HAP-1 (cell line): ENCODE measurements at places on chromosomes 1 and 21.

DNA sequence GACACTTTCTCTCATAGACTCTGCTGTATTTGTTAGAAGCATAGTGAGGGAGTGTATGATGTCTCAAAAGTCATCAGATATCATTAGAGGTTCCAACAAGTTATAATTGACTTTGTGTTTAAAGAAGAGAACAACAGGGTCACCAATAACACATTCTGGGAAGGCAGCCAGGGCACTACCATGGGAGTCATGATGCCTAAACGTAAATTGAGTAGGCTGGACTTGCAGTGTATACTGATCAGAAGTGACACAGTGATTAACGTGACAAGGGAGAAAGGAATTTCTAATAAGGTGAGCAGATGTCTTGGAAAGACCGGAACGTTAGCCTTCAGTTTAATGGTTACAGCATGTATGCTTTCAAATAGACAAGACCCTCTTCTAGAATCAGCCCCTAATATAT lies 973.2 kb downstream of the NCAM2 start:
- no peak for DNase-seq

- DNase-seq: no peak
These were observed 3.3 kb downstream of the PLK3 start for GRCh38 chr1:44803312-44804095.

GRCh38 chr1:18875107-18875795 lies 15.8 kb upstream of the TAS1R2 start:
- DNase-seq: peak; percentile 92

DNA sequence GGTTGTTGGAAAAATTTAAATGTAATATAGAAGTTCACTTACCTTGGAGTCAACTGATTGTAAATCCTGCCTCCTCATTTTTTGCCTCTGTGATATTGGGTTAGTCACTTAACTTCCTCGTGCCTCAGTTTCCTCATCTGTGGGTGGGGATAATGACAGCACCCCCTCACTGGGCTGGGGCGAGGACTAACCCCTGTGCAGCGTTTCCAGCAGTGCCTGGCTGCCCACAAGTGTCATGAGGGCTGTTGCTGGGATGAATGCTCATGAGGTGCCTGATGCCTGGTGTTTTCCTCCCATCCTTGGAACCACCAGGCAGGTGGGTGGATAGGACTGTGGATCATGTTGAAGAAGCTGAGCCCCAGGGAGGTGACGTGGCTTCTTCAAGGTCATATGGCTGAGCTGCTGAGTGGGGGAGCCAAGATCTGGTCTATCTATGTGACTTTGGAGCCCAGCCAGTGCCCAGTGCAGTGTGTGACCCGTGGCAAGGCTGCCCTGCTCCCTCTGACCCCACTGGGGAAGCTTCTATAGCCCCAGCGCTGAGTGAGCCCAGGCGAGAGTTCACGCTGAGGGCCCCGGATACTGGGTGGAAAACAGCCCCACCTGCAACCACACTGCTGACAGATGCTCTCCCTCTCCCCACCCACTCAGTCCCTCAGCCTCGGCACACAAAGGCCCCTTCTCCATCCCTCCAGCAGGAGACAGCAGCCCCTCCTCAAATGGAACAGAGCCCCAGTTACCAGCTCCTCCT lies 446.0 kb downstream of the PTPRU start:
- no peak for DNase-seq

- no peak for DNase-seq
These were observed 167.9 kb upstream of the C8B start for GRCh38 chr1:57133686-57134085.

DNA sequence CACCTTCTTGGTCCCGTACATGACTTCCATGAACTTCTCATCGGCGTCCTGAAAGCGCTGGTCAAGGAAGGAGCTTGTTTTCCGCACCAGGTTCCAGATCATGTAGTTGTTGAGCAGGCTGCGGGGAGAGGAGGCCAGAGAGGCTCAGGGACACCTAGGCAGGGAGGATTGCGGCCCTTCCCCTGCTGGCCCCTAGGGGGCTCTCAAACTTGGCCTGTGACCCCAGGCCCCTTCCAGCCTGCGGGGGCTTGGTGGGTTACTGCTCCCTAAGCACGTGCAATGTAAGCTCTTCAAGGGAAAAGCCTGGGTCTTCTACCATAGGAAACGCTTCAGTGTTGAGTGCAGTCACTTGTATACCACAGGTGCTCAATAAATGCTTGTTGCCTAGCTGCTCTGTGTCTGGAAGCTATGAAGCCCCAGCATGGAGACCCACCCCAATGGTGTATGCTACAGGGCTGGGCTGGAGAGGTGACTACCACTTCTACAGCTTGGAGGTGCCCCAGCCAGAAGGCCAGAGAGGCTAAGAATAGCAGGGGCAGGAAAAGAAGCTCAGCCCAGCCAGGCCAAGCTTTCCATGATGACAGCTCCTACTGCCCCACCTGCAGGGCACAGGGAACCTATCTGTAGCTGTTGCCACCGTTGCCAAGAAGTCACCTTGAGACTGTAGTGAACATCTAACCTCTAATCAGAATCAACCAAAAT lies 45.1 kb downstream of the ECE1 start:
- peak; percentile 42 for DNase-seq

- DNase-seq: no peak
These were observed 30.3 kb downstream of the PARK7 start for GRCh38 chr1:7991504-7992440.

GRCh38 chr1:169012416-169012815 lies 94.1 kb upstream of the ATP1B1 start:
- DNase-seq: no peak

GRCh38 chr1:39220891-39221870 lies 16.7 kb downstream of the MACF1 start:
- no peak for DNase-seq

GRCh38 chr1:19468397-19468956 lies 16.9 kb downstream of the CAPZB start:
- no peak for DNase-seq

DNA sequence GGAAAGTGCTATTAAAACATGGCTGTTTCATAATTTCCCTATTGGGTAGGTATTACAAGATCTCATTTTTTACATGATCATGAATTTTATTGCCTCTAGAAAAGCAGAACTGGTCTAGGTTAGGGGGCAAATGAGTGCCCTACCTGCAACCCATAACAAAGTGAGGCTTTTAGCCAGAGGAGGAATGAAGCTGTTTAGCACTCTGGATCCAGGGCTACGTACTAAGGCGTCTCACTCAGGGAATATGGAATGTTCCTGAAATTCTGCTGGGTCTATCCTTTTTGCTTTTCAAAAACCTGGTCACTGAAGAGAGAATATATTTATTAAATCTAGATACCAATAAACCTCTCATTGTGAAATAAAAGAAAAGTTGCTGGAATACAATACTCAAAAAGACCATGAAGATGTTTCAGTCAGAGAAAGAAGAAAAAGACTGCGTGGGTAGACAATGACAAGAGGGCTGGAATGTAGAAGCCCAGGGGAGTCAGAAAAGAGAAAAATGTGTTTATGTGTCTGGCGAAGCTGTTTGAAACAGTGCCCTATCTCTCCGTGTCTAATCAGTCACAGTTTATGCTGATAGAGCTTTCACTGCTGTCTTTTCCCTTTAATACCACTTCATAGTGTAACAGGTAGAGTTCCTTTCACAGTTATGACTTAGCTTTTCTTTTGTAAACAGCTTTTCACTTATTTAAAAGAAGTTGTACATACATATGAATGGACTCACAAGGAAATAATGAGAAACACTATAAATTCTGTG lies 25.0 kb upstream of the SYDE2 start:
- peak; percentile 50 for DNase-seq

DNA sequence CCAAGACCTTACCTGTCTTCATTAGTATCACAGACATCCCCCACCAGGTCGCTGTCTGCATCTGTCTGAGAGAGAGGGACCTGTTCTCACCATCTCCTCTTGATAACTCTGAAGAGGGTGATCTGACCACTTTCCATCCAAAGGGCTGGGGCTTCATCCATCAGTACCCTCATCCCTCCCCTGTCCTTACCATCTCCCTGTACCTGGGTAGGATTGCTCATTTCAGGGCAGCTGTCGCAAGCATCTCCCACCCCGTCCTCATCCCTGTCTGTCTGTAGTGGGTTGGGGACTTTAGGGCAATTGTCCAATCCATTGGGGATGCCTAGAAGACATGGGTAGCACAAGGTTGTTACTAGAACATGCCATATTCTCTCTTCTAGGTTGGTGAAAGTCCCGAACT lies 7.9 kb downstream of the THBS3 start:
- no peak for DNase-seq

DNA sequence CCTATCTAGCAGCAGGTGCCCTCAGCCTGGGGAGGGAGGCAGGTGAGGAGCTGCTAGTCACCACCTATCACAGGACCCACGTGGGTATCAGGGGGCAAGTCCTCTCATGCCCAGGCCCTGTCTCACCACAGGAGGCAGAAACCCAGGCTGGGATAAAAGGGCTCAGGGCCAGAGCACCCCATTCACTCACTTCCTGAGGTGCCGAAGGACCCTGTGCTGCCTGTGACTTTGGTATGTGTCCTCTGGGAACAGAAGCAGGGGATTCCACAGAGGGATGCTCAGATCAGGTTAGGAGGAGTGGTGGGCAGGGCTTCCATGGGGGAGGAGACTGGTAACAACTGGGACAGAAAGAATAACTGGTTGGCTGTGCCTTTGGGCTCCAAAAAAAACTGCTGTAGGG lies at the start of gene LCE1E:
LCE1E (plus strand) TSS at position 181 of the 400 bp plus-strand sequence. CDS start 1,043 bp downstream, outside the sequence.
- DNase-seq: no peak

- peak; percentile 39 for DNase-seq
These were observed 1.6 kb upstream of the CLIC4 start for GRCh38 chr1:24743404-24744211.

DNA sequence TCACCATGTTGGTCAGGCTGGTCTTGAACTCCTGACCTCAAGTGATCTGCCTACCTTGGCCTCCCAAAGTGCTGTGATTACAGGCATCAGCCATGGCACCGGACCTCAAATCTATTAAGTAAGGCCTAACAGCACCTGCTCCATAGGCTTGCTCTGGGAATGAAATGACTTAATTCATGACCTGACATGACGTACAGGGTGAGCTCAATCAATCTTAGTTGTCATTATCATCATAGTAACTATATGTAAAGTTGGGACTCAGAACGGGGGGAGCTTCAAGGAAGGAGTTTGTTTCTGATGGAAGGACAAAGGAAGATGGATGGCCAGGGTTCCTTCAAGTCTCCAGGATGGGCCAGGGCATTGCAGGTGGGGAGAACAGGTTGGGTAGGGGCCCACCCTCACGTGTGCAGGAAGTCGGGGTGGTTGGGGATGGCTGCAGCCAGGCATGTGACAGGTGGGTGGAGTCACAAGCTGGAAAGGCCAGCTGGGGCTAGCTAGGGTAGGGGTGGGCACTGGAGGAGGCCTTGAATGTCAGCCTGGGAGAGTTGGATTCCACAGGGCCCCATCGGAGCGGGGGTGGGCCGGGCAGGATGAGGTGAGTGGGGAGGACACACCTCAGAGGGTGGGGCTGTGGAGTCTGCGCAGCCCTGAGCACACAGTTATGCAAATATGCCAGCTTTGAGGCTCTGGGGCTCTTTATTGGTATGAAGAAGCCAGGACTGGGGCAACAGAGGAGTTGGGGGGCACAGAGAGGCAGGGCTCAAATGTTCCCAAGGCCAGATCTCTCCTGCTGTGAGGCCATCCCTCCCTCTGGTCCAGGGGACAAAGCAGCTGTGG lies 9.6 kb downstream of the TRIM62 start:
- no peak for DNase-seq

DNA sequence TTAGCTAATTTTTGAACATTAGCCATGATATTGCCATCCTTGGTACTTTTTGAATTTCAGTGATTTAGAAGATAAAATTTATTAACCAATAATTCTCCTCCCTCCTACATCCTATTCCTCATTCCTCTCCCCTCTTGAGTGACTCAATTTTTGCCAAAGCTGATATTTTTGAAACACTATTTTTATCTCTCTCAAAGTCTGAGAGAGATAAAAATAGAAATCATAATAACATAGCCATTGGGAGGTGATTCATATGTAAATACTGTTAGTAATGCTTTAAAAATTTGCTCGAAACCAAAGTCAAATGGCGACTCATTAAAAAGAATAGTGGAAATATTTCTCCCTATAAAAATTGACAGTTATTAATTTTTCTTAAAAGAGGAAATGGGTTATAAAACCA lies 97.4 kb downstream of the PATJ start:
- DNase-seq: no peak

DNA sequence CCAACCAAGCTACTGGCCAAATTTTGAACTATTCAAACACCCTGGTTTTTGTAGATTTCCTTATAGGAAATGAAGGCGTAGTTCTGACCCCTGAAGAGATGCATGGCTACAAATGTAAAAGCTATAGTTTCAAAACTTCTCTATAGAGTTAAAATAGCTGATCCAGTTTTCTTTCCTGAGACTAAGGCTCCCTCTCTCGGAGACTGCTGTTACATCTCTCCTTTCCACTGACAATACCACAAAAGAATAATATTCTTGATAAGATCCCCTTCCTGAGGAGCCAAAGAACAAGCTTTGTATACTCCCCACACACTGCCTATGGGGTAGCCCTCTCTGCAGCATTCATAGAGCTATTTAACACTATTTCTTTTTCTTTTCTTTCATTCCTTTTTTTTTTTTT lies 6.7 kb upstream of the CFAP126 start:
- no peak for DNase-seq

DNA sequence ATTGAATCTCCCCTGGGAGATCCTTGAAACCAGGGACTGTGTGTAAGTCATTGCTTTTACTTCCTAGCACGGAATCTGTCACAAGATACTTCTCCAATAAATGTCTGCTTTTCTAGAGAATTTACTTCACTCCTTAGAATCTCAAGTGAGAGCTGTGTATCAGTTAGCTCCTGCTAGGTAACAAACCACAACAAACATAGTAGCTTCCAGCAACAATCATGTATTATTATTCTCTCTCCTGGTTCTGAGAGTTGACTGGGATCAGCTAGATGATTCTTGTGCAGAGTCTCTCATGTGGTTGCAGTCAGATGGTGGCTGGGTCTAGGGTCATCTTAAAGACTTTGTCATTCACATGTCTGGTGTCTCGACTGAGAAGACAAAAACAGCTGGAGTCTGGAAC lies 166.9 kb upstream of the UBE2U start:
- DNase-seq: no peak

DNA sequence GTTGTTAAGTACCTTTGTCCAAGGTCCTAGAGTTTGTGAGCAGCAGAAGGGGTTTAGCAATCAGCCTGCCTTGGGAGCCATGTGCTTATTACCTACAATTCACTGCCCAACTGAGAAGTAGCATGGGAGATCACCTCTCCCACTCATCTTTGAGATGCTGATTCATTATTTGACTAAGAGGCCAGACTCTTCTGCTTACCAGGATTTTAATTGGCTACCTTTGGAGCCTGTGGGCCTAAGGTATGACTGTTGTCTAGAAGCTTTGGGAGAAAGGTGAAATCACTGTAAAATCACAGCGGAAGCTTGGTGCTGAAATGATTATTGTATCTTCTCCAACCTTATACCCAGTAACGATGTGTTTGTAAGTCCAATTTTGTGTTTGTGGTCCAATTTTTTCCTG lies 213.4 kb downstream of the ST6GALNAC3 start:
- no peak for DNase-seq

GRCh38 chr1:57404884-57405283 lies 19.0 kb downstream of the DAB1 start:
- DNase-seq: no peak

- no peak for DNase-seq
These were observed 237.7 kb upstream of the CACYBP start for GRCh38 chr1:174761901-174762585.
